ENCODE measurements at places on chromosomes 11 and 22. TPM values are rescaled to one million over a fixed set of nuclear protein-coding genes. Genes with fewer than 3 reads are reported as not detected.

ARHGEF17 gene
- total RNA-seq = 5.2 TPM

MAP6 gene
- total RNA-seq = 0.21 TPM

DNA sequence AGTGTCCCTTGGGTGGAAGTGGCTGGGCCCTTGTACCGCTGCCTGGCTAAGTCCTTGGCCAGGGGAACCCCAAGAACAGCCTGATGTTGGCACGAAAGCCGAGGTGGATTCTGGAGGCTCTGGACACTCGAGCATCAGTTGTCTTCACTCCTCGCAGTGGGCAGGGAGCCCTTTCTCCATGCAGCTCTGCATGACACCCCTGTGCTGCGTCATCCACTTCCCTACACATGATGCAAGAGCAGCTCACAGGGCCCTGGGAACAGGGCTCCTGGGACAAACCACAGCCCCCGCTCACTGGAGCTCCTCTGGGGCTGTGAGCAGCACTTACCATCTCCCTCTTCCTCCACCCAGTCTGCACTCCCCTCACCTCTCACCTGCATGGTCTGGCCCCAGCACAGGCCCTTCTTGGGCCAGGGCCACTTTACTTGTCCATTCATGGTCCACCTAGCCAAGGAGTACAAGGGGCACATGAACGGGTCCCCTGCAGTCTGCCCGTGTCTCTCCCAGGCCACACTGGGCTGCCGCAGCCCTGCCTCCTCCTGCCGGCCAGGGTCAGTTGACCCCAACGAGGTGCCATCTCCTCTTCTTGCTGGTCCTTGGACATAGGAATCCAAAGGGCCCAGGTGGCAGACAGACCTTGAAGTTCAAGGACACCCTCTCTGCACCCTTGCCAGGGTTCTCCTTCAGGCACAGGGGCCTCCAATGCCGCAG, 66.5 kb downstream of the IGF2 start:
- no peak overlapping the region for H3K4me3 ChIP-seq
- H3K27me3 ChIP-seq = 0 out of 2 replicates have a peak, but pooled peaks cover 2% of the 10 kb centered on the region
- H3K27ac ChIP-seq = no peak overlapping the region
- no peaks in the 10 kb centered on the region for H3K4me1 ChIP-seq
- H3K36me3 ChIP-seq = no peaks in the 10 kb centered on the region

- H3K4me3 ChIP-seq = peak overlapping the region; percentile 63
- peaks cover 12% of the 10 kb centered on the region for H3K4me1 ChIP-seq
- H3K36me3 ChIP-seq = no peaks in the 10 kb centered on the region
Observed at GRCh38 chr11:31809857-31810778, 1.0 kb downstream of the PAX6 start.

Measured in GM12878 (cell line).